Heart left ventricle (tissue), 16 donors: ENCODE measurements at places on chromosomes 4 and X. TPM values are rescaled to one million over a fixed set of nuclear protein-coding genes. Genes with fewer than 3 reads are reported as not detected.

Gene TNIP3
- not detected for total RNA-seq

GRCh38 chrX:111151764-111152163, 55.8 kb downstream of the PAK3 start:
- no peak for DNase-seq

Gene LDB2
- 26.6 TPM for total RNA-seq

GRCh38 chr4:75948822-75949444, 8.1 kb upstream of the NAAA start:
- DNase-seq, result no peak

GRCh38 chrX:122220644-122221373, 963.3 kb upstream of the GRIA3 start:
- no peak for DNase-seq

DNA sequence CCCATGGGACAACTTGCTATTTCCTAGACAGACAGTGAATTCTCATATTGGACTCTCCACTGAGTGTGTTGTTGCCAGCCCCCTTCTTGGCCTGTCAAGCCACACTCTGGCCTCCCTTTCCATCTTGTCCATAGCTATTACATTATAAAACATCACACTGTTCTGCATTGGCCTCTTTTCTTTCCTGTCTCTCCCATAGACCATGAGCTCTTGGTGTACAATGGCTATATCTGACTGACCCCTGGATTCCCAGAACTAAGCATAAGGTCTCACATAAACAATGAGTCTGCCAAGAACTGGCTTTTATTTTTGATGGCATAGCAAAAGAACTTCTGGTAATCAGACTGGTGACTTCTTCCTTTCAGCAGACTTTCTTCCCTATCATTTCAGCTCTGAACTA, 23.8 kb downstream of the STARD8 start:
- DNase-seq, result no peak

Gene NAP1L5
- total RNA-seq, result 7.6 TPM

Gene HSFX2
- 0.24 TPM for total RNA-seq

DNA sequence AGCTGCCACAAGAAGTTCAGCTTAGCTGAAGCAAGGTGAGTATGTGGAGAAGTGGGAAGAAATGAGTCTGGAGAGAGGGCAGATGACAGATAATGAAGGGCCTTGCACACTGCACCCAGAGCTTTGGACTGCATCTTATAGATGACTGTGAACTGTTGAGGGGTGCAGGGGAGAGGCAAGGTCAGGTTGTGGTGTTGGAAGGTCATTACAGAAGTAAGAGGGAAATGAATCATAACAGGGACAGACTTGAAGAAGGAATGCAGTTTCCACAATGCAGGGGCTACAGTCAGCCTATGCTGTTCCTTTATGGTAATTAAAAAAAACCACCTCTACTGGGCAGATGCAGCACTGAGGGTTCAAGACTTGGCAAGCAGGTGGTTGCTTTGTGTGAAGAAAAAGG, 4.8 kb upstream of the IGFBP7 start:
- DNase-seq, result no peak

Gene NPY1R
- 1.4 TPM for total RNA-seq

- DNase-seq, result no peak
Measured at GRCh38 chrX:43728002-43728401, 71.9 kb downstream of the MAOA start.

Gene H2BW2
- not detected for total RNA-seq

GRCh38 chr4:22515888-22516541, at the start of gene ADGRA3:
ADGRA3 (minus strand) TSS chr4:22516066; CDS start chr4:22515784, 282 bp downstream.
- peak; percentile 82 for DNase-seq

- no peak for DNase-seq
Measured at GRCh38 chrX:111470681-111471403, 40.6 kb upstream of the SERTM2 start.

GRCh38 chr4:171430495-171430894, 382.7 kb upstream of the GALNTL6 start:
- DNase-seq, result no peak

DNA sequence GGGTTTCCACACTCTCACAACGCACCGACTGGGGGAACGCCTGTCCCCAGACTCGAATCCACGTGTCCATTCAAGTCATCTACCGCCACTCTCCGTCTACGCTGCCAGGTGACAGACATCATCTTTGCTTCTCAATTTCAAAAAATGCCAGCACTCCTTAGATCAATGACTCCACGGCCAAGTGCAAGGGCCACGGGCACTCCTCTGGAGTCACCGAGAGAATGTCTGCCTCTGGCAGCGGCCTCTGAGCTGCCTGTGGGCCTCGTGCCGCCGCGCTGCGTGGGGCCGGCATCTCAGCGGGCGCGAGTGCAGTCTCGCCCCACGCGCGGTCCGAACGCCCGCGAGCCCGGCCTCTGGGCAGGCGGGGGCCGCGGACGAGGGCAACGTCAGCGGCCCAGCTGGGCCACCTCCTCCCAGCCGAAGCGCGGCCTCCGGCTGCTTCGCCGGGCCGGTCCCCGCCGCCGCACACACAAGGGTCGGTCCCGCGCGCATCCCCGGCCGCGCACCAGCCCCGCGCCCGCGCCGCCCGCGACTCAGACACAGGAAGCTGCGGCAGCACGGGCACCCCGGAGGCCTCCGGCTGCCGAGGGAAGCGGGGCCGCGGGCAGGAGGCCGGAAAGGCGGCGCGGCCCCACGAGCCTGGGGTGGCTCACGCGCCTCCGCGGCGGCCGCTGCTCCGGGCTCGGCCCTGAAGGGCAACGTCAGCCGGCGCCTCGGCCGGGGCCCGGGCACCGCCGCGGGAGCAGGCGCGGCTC, 450 bp downstream of the ACSL1 start:
- peak; percentile 48 for DNase-seq

DNA sequence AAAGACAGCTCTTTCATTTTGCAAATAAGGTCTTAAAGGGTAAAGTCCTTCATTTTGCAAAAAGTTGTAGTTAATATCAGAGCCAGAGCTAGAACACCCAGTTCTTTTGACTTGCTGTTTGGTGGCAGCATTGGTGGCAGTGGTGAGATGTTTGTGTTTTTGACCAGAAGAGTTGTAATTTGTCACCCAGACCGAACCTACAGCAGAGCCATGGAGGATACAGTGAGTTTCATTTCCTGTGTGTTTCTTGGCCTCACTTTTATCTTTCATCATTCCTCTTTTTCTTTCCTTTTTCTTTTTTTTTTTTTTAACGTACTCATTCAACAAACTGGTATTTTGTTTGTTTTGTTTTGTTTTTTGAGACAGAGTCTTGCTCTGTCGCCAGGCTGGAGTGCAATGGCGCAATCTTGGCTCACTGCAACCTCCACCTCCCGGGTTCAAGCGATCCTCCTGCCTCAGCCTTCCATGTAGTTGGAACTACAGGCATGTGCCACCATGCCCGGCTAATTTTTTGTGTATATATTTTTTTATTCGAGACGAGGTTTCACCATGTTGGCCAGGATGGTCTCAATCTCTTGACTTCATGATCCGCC, 116.4 kb downstream of the AFF1 start:
- DNase-seq, result no peak

Gene ZNF630
- 2.9 TPM for total RNA-seq

DNA sequence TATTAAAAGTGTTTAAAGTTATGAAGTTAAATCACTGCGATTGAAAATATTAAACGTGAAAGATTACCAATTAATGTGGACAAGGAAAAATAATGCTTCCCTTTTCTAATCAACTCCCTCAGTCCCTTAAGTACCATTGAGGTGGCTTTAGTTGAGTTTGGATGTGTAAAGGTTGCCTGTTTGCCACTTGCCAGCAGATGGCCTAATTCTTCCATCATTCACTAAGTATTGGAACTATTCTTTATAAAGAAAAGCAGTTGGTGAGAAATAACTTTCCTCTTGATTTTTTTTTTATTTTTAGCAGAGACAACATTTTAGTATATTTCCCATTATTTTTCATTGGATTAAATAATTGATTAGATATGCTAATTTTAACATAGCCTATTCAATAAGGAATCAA, 295.9 kb upstream of the TACR3 start:
- no peak for DNase-seq

DNA sequence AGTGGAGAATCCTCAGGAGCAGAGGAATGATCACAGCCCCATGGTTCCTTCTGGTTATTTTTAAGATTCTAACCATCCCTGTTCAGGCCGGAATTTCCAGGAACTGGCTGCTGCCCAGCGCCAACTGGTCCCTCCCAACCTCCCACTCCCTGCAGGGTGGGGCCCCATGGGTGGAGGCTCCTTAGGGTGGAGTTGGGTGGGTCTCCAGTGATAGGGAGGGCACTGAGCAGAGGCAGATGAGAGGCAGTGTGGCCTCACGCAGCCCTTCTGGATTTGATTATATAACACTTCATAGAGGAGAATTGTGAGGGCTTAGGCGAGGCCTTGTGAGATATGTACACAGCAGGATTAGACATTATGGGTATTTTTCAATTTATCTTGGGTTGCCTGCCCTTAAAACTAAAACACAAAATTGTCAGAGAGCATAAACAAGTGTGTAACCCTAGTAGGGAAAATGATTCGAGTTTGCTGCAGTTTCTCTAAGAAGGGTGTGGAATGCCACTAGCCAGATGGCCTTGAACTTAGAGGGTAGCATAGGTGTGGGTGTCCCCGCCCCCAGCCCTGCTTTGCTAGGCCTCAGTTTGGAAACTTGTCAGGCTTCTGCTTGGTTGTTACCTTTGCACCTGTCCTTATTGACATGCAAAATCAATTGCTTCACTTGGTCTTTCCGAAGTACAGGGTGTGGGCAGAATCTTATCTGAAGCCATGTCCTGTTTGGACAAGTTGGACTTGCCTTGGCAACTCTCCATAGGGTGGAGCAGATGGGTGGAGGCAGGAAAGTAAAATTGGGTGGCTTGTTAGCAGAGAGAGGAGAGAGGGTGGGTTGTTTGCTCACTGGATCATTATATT, 9.4 kb downstream of the KLF3 start:
- peak; percentile 71 for DNase-seq

GRCh38 chr4:37757121-37757520, 69.4 kb upstream of the PGM2 start:
- DNase-seq, result no peak

Gene MAGEB1
- total RNA-seq, result not detected

DNA sequence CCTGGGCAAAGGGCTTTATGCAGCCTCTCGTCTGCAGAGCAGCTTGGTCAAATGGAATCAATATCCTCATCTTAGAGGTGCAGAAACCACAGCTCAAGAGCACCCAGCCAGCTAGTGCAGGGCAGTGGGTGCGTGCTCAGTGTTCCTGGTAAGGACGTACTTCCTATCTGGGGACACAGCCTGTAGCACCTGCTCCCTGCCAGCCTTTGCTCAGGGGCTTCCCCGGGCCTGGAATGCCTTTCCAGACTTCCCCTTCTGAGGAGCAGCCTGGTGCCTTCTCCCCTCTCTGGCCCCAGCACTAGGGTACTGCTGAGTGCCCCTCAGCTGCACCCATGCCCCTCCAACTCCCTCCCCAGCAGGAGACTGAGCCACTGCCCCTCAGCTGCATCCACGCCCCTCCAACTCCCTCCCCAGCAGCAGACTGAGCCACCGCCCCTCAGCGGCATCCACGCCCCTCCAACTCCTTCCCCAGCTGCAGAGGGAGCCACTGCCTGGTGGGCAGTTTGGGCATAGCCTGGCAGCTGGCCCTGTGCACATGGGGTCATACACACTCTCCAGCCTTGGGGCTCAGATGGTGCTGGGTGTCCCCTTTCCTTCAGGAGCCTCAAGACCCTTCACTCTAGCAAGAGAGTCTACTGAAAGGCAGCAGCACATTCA, 42.2 kb upstream of the AFAP1 start:
- DNase-seq, result no peak

- no peak for DNase-seq
Measured at GRCh38 chrX:69555481-69556041, 51.4 kb downstream of the NALF2 start.

Gene ARHGEF9
- total RNA-seq, result 38.5 TPM

- DNase-seq, result peak; percentile 50
Measured at GRCh38 chrX:10109695-10110094, 47.1 kb upstream of the CLCN4 start.

Gene ZCCHC13
- not detected for total RNA-seq

Gene PRIMPOL
- 10.2 TPM for total RNA-seq

- no peak for DNase-seq
Measured at GRCh38 chr4:53267026-53267425, 98.8 kb downstream of the SCFD2 start.

DNA sequence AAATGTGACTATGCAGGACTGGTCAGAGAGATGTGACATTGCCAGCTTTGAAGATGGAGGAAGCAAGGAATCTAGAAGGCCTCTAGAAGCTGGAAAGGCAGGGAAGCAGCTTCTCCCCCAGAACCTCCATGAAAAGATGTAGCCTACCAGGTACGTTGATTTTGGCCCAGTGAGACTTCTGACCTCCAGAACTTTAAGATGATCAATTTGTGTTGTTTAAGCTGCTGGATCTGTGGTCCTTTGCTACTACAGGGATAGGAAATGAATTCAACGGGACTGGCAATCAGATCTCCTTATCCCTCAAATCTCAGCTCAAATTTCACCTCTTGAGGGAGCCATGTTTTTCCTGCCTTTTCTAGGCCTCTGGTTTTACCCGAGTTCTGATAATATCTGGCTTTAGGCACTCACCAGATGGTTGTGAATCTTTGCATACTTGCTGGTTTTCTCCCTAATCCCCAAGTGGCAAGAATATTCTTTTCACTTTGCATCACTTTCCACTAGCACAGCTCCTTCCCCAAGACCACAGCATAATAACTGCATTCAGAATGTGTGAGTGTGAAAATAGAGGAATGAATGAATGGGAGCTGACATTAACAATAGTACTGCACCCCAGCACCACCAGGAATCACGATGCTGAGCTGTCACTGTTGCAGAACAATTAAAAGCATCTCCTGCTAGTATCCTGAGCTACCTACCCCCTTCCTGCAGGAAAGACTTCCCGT, 25.5 kb upstream of the TMSB4X start:
- DNase-seq, result no peak

Gene XAGE1B
- not detected for total RNA-seq

DNA sequence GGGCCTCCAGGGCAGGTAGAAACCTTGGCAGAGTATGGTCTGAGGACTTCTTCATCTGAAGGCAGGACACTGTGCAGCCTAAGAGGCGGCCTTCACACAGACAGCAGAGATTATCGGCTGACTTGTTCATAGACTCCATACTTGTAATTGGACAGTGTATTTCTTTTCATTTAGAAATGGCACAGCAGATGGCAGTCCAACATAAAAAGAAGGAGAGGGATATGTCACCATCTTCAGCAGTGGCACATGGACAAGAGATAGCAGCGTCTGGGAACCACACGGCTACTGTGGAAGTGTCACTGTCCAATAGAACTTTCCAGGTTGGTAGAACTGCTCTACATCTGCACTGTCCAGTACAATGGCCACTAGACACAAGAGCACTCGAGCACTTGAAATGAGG, 21.7 kb upstream of the GEMIN8 start:
- no peak for DNase-seq

Gene LNX1
- 4.7 TPM for total RNA-seq

GRCh38 chrX:38991656-38992440, 190.6 kb downstream of the MID1IP1 start:
- no peak for DNase-seq

Gene PCDH18
- total RNA-seq, result 2.5 TPM

GRCh38 chr4:7843831-7844593, 95.6 kb downstream of the AFAP1 start:
- DNase-seq, result peak; percentile 74

GRCh38 chrX:120604361-120604782, 471 bp downstream of the MCTS1 start:
- DNase-seq, result peak; percentile 9

GRCh38 chrX:27968352-27968751, 12.9 kb downstream of the DCAF8L1 start:
- DNase-seq, result no peak

- DNase-seq, result no peak
Measured at GRCh38 chr4:22901631-22902030, 208.9 kb downstream of the GBA3 start.

- no peak for DNase-seq
Measured at GRCh38 chr4:99947190-99947578, 766 bp upstream of the DNAJB14 start.
